Stimulated activated CD4-positive, alpha-beta T cell treated with anti-CD3 and anti-CD28 coated beads, Interleukin-1b, Interleukin-23, amount 100 ng/mL, for 24 hours (primary cell): ENCODE measurements at places on chromosomes 6 and 20.

GRCh38 chr6:90045535-90045934 is 151.3 kb downstream of the GJA10 start:
- no peak for DNase-seq

DNA sequence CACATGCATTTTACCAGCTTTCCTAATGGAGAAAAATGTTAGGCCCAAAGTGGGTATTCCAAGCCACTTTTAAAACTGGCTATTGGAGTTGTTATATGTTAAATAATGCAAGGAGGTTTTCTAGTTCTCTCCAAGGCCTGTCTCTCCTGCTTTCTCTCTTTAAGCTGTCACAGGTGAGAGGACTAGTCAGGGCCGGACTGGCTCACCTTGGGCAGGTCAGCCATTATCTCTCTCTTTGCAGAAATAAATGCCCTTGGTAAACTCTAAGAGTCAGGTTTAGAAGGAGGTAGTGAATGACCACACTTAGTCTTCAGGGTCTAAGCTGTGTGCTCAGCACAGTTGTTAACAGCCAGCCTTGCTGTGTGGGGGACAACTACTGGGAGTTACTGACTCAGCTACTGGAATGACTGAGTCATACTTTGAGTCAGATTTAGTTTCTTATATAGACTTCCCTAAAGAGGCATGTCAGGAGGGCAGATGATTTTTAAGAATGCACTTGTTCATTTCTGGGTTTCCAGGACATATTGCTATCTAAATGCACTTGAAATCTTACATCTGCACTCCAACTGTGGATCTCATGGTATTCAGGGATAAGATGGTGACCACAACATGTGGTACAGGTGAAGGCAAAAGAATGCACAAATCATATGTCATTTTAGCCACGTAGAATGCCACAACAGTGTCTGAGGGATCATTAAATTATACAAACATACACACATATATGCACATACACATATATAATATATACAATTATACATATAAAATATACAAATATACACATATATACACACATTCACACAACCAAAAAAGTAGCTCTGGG is 719.4 kb downstream of the EPM2A start:
- no peak for DNase-seq

DNA sequence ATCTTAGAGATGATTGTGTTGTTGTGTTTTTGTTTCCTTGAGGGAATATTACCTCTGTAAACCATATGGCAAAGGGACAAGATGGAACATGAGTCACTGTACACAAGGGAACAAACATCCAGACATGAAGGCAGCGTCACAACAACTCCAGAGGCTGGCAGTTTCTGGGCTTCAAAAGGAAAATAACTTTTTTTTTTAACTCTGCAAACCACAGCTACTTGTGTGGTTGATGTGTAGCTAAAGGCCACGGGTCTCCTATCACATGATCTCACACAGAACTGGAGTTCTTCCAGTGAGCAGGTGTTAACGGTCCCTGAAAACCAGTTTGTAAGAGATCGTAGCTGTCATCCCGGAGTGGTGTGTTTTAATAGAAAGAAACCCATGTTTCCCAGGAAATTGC is 33.2 kb upstream of the HBS1L start:
- no peak for DNase-seq

DNA sequence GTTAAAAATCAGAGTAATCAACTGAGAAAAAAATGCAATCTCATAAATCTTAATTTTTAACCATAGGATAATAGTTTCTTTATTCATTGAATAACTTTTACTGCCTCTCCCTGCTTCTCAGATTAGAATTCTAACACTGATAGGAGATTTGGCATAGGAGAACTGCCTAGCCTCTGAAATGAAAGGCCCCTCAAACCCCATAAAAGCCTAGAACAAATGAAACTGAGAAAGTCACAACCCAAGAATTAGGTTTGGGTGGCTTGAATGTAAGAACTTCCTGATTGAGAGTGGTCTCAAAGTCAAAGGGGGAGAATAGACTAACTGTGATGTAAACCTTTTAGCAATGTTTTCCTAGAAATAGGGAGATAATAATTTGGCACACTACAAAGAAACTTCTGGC is 52.2 kb downstream of the SAMD5 start:
- DNase-seq = no peak

DNA sequence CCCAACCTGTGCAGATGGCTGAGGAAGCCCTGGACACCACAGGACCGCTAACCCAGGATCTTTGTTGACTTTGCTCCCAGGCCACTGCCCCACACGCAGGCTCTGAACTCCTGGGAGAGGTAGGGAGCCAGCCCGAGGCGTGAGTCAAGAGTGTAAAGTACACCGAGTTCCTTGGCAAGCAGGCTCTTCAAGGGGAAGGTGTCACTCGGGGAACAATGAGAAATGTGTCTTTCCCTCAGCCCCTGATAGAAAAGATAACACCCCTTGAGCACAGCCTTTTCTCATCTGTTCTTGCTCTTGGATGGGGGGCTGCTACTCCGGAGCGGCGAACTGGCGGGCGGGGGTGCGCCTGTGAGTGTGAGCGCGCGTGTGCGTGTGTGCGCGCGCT is 472 bp upstream of the EDN3 start:
- no peak for DNase-seq

DNA sequence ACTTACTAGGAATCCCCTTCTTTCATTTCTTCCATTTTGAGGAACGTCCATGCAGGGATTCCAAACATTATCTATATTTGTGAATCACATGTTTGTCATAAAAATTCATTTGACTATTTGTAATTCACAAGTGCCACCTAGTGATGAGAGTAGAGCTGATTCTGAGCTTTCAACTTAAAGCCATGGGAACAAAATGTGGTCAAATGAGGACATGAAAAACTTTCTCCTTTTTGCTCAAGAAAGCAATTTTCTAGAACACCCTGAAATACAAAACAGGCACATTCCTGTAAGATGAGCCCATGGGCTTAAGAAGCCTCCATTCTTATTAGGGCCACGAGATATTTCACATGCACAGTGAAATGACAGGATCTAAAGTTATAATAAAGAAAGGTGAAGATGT is 12.3 kb downstream of the MAP3K7 start:
- DNase-seq = no peak

DNA sequence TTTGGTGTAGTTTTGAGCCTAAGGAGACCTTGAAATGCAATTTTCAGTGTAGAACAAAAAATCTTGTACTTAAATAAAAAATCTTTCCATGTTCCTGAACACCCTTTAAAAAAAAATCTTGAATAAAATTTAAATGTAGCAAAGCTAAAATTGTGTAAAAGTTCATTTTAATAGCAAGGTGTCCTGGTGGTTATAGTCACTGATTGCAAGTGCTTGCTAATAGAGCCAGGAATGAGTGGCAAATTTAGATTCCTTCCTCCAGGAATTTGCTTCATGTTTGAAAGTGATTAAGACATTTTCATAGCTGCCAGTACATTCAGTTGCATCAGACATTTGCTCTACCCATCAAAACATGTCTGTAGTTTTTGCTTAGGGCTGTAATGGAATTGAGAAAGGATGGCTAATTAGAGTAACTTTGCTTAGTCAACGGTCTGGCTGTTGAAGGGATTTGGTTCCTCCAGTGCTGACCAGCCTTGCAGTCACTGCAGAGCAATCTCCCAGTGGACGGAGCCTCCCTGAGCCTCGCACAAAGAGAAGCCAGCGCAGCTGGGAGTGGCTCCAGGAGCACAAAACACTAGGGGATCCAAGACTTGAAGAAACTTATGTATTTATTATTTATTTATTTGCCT is 36.5 kb downstream of the AKAP12 start:
- no peak for DNase-seq

DNA sequence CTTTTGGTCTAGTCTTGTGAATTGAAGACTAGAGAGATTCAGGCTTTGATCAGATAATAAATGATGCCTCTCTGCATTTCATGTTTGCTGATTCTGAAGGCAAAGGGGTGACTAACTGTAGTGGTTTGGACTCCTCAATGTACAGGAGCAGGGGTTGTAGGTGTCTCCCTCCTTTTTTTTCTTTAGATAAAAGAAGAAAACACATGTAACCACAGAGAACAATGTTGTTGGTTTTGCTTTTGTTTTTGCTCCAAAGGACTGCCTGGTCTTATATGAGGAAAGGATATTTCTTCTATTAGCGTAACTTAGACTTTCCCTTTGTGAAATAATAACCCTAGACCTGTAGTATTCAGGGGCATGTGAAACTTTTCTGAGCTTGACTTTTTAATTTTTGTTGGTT is 53.2 kb downstream of the RFPL4B start:
- DNase-seq = no peak

DNA sequence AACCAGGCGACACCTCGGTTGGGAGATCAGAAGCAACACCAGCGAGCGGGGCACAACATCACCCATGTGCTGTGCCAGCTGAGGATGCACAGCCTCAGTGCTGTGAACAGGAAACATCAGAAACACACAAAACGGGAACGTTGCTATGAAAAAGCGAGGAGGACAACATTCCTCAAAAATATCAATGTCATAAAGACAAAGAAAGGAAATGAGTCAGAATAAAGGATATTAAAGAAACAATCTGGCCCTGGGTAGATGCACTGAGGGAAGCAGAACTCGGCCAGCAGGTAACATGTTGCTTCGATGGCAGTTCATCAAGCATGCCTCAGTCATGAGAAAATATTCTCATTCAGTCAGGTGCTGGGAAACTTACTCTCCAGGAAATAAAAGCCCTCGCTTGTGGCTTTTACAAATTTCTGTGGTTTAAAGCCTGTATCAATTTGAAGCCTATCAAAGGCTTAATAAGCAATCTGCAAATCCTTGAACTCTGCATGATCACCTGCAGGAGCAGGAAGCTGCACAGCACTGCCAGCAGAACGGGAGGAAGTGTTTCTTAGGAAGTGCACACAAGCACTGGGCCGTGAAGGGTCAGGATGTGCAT is 77.5 kb downstream of the GINS1 start:
- DNase-seq = no peak
